ENCODE measurements at places on chromosomes 12 and 14.

- peak; percentile 11 for ATAC-seq
These were observed 414 bp upstream of the CDK17 start for GRCh38 chr12:96400631-96401075.

GRCh38 chr14:104528496-104528895 lies 51.1 kb upstream of the C14orf180 start:
- no peak for ATAC-seq

- ATAC-seq: no peak
These were observed 80.4 kb downstream of the EML1 start for GRCh38 chr14:99873653-99874052.

DNA sequence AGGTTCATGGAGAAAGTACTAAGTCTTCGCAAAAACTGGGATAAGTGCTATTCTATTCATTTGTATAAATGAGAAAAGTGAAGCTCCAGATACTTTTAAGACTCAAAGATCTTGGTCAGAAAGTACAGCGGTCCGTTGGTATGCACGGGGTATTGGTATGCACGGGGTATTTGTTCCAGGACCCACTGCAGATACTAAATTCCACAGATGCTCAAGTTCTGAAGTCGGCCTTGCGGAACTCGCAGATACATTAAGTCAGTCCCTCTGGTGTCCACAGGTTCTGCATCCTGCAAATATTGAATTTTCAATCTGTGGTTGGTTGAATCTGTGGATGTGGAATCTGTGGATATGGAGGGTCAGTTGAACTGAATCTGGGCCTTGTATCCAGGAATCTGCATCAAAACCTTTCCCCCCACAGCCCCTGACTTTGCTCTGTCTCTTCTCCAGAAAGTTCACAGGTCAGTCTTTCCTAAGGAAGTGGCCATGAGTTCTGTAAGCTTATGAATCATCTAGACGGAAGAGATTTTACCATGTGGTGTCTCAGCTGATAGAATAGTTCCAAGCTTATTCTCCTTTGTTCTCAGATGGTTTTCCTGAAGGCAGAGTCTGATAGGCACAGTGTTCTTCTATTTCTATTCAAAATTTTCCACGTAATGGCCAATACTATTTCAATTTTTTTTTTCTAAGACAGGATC lies 274.7 kb downstream of the NEDD1 start:
- ATAC-seq: no peak

DNA sequence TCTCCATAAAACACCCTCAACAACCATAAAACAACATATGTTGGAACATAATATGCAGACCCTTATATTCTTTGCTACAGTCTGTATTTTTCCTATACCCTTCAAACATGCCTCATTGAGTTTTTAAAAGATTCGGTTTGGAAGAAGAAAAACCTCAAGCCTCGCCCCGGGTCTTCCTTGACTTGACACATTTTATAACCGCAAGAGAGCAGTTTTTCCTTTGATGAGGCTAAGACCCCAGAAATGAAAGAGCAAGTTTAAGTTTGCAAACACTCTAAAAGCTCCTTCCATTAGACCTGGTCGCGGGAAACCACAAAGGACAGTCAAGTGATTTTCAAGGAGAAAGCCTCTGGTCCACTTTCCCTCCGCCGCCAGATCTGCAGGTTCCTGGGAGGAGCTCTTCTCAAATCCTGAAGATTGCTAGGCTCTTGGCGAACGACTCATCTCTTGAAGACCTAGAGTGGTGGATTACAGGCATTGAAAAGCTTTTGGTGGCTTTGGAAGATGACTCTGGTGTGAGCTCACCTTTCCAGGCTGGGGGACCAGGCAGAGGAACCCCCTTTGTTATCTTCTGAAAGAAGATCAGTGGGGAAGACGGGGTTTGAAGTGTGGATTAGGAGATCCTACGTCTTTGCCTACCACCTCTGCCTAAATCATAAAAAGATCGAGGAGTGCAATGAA lies at the start of gene ASCL4:
Gene ASCL4, plus strand, starts transcription at position 356 of the 681 bp plus-strand sequence. CDS start 515 bp downstream, outside the sequence.
- ATAC-seq: no peak

Measured in esophagus mucosa (tissue), 1 donor.